ENCODE measurements at places on chromosomes 11 and 22. TPM values are rescaled to one million over a fixed set of nuclear protein-coding genes. Genes with fewer than 3 reads are reported as not detected.

GRCh38 chr11:114039551-114039950 lies 20.0 kb upstream of the ZBTB16 start:
- DNase-seq: no peak

Gene HOATZ
- not detected for total RNA-seq

Gene FOLH1
- total RNA-seq: not detected

Gene C11orf21
- total RNA-seq: not detected

GRCh38 chr22:22814666-22815396 lies 72.8 kb upstream of the IGLL5 start:
- DNase-seq: no peak

- no peak for DNase-seq
Observed at GRCh38 chr11:86061483-86062205, 7.2 kb downstream of the PICALM start.

Gene GRIK4
- total RNA-seq: not detected

DNA sequence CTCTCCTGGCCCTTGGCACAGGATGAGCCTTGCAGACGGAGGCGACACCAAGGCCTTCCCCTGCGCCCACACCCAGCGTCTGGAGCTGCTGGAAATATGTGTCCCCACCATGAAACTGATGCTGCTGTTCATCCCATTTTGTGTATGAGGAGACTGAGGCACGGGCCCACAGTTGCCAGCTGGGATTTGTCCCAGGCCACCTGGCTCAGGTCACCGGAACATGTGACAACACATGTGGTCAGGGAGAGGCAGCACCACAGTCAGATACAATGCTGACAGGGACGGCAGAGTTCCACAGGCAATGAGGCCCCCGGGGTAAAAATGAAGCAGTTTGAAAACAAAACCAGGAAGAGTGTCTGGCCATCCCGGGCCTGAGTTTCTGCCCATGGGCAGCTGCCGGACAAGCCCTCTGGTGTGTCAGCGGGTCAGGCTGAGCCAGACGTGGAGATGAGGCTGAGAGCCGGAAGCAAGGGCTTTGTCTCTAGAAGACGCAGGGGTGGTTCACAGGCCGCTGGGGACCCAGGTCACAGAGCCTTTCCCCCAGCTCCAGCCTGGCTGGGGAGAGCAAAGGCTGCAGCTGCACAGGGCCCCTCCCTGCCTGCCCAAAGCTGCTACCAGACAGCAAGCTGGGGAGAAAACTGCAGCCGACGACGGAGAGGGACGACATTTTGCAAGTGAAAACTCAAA lies 80.7 kb downstream of the CDKN1C start:
- DNase-seq: no peak

GRCh38 chr11:69078930-69079605 lies 30.3 kb downstream of the TPCN2 start:
- DNase-seq: no peak

Gene RCE1
- 21.3 TPM for total RNA-seq
